ENCODE measurements at places on chromosomes 4 and X.

- no peak for DNase-seq
Observed at GRCh38 chr4:13178621-13179020, 305.5 kb downstream of the RAB28 start.

- no peak for DNase-seq
Observed at GRCh38 chrX:23802431-23802830, 19.5 kb downstream of the SAT1 start.

DNA sequence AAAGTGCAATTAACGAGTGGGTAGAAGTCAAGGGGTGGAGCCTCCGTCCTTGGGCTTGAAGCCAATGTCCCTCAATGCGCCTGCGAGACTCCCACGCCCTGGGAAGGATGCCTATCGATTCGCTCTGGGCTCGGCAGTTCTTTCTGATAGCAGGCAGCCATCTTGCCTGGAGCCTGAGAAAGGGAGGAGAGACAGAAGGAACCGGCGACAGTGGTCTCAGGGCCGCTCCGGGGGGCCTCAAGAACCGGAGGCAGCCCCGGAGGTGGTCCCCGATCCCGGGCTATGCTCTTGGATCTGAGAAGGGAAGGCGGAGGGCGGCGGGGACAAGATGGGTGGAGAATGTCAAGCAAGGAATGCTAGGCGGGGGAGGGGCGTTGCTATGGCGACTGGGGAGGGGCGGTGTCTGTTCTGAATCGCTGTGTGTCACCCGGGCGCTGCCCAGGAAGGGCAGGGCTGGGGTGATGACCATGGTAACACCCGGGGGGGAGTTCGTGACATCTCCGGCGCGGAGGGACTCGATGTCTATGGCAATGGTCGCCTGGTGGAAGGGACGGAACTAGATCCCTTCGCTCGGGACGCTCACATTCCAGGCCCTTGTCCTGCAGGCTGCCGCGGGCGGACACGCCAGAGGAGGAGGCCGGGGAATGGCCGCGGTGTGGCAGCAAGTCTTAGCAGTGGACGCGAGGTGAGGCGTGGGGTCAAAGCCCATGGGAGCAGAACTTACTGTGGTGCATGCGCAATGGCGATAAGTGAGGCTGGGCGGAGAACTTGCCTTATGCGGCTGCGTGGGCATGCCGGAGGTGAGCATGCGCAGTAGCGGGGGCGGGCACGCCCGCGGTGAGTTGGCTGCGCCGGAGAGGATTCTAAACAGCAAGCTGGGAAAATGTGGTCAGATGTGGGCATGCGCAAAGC lies at the start of gene WDR13:
WDR13 (plus strand) TSS at position 140 of the 912 bp plus-strand sequence; CDS start at position 645, 505 bp downstream.
- peak; percentile 79 for DNase-seq

GRCh38 chr4:6986072-6986780 lies 56.9 kb upstream of the TADA2B start:
- DNase-seq = no peak

- no peak for DNase-seq
Observed at GRCh38 chrX:31658360-31658759, 586.5 kb upstream of the FTHL17 start.

DNA sequence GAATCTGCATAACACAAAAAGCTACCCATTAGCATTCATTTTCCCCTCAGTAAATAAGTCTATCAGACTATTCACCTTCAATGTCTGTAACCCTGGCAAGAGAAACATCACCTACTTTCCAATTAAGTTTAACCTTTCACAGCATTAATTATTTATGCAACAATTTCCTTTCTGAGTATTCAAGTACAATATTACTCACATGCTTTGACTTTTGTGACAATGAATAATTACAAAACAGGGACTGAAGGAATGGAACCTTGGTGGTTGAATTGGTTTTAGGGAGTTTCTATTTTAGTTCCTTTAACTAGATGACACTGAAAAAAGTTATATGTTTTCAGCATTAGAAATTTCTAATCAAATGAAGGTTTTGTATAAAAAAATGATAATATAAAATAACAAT lies 932.3 kb upstream of the EPHA5 start:
- DNase-seq = no peak

DNA sequence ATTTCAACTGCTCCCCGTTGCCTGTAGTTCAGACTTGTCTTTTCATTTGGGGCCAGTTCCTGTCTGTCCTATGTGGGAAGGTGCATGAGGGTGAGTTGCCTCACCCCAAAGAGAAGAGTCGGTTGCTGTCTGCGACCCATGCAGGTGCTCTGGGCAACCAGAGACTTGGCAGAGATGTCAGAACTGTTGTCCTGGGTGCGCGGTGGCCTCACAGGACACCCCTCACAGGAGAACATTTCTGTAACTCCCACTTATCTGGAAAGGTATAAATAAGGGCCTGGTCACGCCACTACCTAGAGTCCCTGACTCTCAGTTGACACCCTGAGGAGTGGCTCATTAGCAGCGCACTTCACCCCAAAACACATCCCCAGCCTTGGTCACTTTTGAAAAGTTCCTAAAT lies 9.7 kb upstream of the NAT8L start:
- DNase-seq = peak; percentile 25

GRCh38 chrX:79139446-79139845 lies 5.0 kb upstream of the GPR174 start:
- no peak for DNase-seq

GRCh38 chr4:5770051-5770450 lies 59.0 kb downstream of the EVC start:
- no peak for DNase-seq

DNA sequence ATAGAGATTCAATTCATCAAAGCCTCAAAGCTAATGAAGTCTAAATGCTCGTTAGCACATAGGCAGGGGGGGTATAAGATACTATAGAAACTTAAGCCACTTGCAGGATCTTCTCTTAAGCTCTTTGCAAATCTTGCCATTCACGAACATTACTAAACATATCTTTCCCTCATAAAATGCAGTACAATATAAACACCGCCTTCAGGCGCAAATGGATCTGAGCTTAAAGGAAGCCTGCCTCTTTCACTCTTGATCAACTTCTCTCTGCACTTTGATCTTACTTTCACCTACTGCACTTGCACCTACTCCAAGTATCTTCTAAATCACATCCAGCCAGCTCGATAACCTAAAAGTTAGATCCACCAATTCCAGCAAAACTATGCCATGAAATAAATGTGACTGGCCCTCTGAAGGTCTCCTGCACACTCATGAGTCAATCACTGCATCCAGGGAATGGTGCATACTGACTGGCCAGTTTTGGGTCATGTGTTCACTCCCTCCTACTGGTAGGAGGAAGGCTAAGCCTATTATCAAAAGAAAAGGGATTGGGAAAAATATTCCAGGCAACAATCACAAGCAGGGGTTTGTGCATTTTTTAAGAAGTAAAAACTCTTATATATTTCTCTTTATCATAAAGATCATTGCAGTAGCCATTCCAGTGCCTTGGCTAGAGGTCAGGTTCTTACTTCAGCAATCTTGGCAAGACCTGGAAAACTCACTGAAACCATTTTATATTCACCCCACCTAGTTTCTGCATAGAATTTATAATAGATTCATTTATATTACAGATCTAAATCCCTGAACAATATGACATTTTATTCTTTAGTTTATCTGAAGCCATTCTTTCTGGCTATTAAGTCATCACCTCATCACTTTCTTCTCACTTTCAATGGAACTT lies 222.0 kb downstream of the PPP3CA start:
- no peak for DNase-seq

GRCh38 chr4:98838977-98839618 lies 89.8 kb downstream of the EIF4E start:
- no peak for DNase-seq

DNA sequence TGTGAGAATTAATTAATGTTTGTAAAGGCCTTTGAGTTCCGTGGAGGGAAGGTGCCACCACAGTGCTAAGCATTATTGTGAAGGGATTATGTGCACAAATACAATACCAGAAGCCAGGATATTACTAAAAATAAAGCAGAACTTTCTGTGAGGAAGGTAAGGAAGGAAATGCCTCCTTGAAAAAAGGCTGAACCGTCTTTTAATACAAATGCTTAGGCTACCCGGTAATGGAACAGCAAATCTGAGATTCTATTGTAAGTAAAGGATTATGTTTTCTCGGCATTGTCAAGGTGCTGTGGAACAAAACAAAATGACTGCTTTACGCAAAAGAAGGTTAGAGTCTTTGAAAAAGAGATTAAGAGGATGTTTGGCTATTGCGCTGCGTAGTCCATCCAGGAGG lies 57.9 kb upstream of the SPRY1 start:
- no peak for DNase-seq

DNA sequence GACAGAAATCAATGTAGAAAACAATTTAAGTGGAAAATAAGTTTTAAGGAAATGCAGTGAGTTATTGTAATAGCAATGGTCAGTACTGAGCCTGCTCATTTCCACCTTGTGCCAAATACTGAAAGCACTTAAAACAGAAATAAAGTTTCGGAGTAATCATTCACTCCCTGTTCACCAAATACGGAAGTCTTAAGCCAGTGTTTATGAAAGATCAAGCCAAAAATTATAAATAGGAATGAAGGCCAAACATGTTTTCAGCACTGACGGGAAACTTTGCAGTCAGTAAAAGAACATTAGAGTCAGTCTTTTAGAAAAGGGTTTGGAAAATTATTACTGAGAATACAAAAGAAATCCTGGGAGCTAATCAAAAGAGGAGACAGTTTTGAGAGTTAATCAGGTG lies 178.6 kb downstream of the DMD start:
- DNase-seq = no peak

- no peak for DNase-seq
Observed at GRCh38 chr4:138890891-138891570, 124.5 kb upstream of the NOCT start.

DNA sequence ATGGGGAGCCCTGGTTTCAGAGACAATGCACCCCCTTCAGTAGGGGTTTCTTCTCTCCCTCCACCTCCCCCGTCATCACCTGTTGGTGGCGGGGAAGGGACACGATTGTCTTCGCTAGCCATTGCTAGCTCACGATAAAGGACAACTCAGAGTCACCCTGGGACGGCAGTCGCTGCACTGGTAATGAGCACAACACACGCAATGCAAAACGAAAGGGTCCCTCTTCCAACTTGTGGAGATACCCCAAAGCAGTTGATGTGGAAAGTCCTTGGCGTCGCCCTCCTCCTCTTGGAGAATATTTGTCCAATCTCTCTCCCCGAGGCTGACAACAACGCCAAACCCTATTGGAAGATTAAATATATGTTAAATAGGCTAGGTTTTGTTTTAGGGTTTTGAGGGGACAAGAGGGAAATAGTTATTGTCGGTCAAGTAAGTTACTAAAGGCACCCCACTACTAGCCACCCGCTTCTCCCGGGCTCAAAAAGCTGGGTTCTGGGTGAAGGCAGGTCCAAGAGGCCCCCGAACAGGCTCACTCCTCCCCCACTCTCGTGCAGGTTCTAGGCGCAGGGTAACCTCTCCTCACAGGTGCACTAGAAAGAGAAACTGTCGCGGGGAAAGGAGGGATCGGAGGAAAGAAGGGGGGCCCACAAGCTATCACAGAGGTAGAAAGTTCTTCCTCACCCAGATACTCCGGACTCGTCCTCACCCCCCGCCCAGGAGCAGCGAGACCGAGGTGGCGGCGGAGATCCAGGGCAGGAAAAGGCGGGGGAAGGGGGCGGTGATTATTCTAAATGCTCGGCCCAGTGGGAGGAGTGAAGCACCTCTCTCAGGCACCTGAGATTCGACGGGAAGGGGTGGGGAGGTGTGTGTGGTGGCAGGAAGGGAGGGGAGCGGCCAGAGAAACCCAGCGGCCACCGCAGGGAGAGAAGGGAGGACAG lies at the start of gene LRBA:
LRBA (minus strand) TSS at position 764 of the 938 bp plus-strand sequence; CDS start at position 122, 642 bp downstream.
- DNase-seq = peak; percentile 42

DNA sequence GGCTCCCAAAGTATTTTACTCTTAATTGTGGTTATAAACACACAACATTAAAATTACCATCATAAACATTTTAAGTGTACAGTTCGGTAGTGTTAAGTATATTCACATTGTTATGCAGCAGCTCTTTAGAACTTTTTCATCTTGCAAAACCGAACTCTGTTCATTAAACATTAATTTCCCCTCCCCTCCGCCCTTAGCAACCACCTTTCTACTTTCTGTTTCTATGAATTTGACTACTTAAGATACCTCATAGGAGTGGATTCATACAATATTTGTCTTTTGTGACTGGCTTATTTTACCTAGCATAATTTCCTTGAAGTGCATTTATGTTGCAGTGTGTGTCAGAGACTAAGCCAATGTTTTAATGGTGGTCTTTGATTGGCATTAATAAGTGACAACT lies 32.6 kb downstream of the IL13RA1 start:
- no peak for DNase-seq
